ENCODE measurements at places on chromosomes 2 and 18.
A peak's percentile ranks its signal among the peaks of the same experiment; 100 is the strongest.

DNA sequence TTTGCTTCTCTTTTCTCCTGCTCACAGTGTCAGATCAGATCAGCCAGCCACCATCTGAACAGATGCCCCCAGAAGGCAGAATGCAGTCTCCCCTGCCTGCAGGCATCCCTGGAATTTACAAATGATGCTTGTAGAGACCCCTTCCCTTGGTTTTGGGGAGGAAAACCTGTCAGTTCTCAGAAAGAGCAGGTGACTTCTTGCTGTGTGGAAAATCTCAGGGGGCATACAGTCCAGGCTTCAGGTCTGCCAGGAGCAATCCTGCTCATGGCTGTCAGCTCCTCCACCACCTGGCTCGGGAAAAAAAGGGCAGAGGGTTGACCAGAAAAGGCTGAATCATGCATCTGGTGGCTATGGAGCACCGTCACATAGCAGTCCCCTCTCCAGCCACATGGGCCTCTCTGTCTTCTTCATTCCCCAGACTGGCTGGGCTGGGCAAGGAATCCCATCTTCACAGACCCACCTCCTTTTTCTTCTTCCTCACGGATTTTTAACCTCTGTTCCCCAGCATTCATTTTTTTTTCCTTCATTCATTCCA is 107.0 kb downstream of the KCNF1 start:
- no peak for DNase-seq

GRCh38 chr18:39571511-39571910 is 2005.9 kb upstream of the CELF4 start:
- no peak for DNase-seq

- DNase-seq = no peak
These were observed 448.7 kb upstream of the TCF4 start for GRCh38 chr18:56036741-56037140.

- no peak for DNase-seq
These were observed 445.7 kb upstream of the SLC14A2 start for GRCh38 chr18:45169610-45170009.

DNA sequence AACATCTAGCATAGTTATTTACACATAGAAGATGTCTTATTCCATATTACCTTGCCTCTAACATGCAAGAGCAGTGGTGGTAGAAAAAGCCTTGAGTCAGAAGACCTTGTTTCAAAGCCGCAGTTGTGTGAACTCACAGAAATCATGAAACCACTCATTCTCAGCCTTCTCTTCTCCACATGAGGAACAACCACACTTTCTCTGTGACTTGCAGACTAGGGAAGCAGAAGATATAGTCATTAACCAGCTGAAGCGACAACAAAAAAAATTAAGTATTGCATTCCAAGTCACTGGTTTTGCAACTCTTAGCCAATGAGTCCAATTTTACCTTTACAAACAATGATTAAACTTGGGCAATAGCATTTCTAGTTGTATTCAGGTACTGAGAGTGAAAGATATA is 19.0 kb downstream of the TWSG1 start:
- no peak for DNase-seq

GRCh38 chr2:64913357-64913869 is 75.8 kb upstream of the SLC1A4 start:
- DNase-seq = peak; percentile 4

DNA sequence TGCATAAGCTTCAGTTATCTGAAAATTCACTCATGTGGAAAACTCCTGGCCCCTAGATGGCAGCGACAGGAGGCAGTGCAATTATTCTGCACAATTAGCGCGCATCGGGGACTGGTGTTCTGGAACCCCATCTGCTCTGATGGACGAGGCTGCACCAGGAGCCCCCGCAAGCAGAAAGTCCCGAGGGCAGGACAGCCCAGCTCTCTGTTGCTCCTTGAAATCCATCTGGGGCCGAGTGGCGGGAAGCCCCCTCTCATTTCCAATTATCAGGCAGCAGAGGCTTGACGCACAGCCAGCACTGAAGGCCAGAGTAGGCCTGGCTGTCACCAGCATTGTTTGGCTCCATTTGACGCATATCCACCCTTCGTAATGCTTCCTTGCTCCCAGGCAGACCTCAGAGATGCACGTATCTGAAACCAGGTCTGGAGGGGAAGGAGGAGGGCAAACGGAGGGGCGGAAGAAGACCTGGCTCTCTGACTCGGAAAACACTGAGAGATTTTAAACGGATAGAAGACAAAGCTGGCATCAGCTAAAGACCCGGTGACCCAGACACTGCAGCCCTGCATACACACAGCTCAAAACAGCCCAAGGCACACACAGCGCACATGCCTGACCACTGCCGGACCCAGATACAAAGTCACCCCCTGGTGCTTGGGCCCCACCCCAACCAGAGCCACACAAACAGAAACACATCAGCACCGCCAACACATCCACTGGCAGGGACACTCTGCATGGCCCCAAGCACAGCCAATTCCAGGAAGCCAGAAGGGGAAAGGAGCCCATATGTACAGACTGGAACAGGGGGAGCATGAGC is 69.8 kb downstream of the TNS1 start:
- no peak for DNase-seq

DNA sequence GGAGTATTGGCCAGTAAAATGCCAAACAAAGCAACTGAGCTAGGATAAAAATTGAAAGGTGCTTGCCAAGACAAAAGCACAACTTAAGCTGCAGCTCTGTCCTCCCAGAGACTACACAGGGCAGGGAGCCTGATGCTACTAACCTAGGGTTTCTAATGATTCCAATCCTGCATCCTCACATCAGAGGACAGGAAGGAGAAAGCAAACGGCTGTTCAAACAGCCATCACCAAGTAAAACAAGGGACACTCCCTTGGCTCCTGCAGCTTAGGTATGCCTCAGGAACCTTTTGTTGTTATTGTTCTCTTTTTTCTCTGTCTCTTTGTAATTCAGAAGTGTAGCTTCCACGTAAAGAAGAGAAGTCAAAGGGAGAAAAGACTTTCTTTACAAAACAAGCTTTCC is 99.5 kb downstream of the TCF4 start:
- no peak for DNase-seq

DNA sequence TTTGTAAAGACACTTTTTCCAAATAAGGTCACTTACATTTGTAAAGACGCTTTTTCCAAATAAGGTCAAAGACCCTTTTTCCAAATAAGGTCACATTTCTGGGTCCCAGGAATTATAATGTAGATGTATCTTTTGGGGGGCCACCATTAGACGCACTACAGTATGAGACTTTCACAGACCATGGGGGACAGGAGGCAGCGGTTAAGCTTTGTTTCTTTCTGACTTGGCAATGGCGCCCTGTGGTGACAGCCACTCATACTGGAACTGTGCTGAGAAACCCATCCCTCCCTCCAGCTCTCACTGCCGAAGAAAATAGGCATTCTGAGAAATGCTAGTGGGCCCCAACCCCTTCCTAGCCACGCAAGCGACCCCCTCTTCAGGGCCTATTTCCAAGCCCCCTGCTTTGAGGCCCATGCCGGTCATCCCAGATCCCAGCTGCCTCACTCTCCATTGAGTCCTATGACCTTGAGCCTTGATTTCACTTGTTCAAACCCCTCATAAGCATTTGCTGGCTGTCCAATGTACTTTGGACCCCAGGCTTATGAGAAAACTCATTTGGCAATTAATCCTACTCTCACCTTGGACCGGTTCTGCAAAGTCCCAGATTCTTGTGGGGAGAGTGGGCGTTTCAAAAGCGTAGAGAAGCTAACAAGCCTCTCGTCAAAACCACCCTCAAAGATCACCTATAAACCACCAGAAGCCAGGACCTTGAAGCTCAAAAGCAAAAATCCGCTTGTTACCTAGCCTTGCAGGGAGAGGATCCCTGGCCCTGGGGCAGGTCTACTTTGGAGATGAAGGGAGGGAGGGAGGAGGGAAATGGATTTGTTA is 11.3 kb upstream of the SPATA3 start:
- peak; percentile 88 for DNase-seq

DNA sequence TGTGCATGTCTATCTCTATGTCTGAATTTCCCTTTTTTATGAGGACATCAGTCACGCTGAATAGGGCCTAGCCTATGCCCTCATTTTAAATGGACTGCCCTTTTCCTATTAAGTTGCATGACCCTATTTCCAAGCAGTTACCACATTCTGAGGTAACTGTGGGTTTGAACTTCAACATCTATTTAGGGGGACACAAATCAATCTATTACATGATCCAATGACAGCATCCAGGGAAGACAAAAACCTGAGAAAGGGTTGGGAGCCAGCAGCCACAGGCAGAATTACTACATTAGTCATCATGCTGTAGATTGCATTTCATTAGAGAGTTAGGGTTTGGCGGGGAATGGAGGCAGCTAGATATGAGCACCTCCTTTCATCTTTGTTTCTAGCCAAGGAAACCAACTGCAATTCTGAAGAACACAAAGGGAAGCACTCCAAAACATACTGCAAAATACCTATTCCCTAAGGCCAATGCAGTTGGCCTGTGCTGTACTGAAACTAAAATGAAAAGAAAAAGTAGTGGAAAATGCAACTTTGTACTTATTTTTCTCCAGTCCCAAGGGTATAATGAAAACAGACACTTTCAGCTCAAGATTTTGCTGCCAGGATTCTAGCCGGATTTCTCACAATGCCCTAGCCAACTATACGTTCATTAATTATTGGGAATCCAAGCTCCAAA is 40.4 kb upstream of the C1D start:
- DNase-seq = no peak

- DNase-seq = no peak
These were observed 80.4 kb downstream of the CELF4 start for GRCh38 chr18:37484983-37485834.

- no peak for DNase-seq
These were observed 265.5 kb downstream of the RPRM start for GRCh38 chr2:153213022-153213421.

- DNase-seq = no peak
These were observed 33.6 kb upstream of the GLI2 start for GRCh38 chr2:120702061-120702460.

GRCh38 chr18:13502585-13502984 is 223.8 kb downstream of the FAM210A start:
- DNase-seq = no peak

- no peak for DNase-seq
These were observed 134.4 kb downstream of the TGIF1 start for GRCh38 chr18:3584266-3584861.

- DNase-seq = no peak
These were observed 43.5 kb downstream of the ATP8B1 start for GRCh38 chr18:57759650-57760049.

DNA sequence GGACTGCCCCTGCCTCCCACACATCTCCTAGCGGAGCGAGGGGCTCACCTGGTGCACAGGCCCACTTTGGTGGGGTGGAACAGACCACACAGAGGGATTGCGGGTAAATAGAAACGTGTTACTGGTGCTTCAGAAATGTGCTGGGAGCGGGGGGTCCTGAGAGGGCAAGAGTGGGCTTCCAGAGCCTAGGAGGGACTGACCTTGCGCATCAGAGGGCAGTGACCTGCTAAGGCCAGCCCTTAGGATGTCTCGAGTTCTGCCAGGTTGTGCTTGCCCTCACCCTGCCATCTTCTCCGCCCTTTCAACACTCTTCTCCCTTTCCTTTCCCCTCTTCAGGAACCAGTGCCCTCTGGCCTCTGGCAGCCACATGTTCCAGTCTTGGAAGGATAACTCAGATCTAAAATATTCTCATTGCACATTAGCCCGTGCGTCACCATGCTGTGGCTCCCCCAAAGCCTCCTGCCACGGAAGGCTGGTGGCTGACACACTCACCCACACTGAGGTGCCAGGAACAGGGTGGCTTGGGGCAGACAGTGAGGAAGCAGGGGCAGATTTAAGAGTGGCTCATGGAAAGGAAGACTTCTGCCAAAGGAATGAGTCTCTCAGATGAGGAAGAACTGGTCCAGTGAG is 89.6 kb downstream of the MCFD2 start:
- DNase-seq = no peak
